ENCODE measurements at places on chromosomes 6 and 20.

- DNase-seq, result no peak
Observed at GRCh38 chr6:148538261-148539190, 195.9 kb downstream of the SASH1 start.

- DNase-seq, result no peak
Observed at GRCh38 chr6:97176468-97176867, 106.5 kb downstream of the MMS22L start.

DNA sequence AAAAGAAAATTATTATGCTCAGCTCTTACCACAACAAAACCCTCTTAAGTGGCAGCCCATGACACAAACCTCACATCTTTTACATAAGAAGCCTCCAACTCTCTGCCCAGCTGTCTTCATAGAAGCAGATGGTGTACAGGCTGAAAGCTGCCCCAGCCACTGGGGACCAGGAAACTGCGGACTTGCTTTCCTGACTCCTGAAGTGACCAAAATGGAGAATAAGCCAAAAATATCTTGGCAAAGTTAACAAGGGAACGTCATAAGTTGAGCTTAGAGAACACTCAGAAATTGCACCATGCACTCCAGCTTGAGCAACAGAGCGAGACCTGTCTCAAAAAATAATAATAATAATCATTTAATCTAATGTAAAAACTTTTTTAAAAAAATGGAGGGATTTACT is 160.3 kb upstream of the CDYL start:
- no peak for DNase-seq

DNA sequence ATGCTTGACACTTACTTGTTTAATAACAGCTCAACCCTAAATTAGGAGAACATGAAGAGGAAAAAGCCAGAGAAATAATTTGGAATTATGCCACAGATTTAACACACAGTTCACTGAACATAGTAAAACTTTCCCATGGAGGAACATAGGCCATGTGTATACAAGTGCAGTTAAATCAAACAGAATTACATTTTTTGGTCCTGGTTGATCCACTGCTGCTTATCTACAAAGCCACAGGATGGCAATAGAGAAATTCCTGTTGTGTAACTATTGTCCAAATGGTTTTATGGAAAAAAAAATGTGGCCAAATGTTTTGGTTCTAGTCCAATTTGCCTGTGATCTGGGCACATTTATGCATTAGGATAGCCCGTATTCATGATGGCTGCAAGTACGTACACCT is 136.8 kb downstream of the ALDH8A1 start:
- DNase-seq, result no peak

GRCh38 chr6:15338476-15338875 is 92.6 kb downstream of the JARID2 start:
- DNase-seq, result no peak

GRCh38 chr6:5230081-5230480 is 30.7 kb downstream of the LYRM4 start:
- no peak for DNase-seq
